ENCODE measurements at places on chromosomes 13 and 19. TPM values are rescaled to one million over a fixed set of nuclear protein-coding genes. Genes with fewer than 3 reads are reported as not detected.

- no peak for DNase-seq
Measured at GRCh38 chr19:9971166-9971897, 35.0 kb upstream of the OLFM2 start.

GRCh38 chr13:30615866-30616541 lies 1.7 kb upstream of the USPL1 start:
- DNase-seq = no peak

ZNF17 gene
- total RNA-seq = 10.5 TPM

DNA sequence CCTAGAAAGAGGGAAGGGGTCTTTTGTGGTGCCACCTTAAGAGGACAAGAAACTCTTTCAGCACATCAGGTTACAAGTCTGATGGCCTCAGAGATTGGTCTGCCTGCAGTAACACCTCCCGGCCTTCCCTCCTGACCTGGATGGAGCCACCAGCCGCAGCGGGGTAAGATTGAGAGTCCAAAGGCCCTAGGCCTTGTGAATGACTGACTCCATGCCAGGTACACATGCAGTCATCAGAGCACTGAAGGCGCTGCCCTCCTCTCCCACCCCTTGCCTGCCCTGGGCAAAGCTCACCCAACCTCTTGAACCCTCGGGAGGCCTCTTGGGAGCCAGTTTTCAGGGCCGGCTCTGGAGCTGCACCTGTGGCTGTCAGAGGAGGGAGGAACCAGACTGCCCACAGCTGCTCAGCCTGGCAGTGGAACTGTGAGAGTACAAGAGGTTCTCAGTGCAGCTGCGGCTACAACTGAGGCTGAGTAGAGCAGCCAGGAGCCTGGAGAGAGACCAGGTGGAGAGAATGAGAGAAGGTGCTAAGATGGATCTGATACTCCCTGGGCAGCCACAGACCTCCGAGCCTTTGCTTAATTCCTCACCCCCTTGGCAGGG lies 23.8 kb upstream of the C13orf42 start:
- no peak for DNase-seq

GRCh38 chr19:13060964-13061927 lies 41.4 kb downstream of the LYL1 start:
- peak; percentile 78 for DNase-seq

DNA sequence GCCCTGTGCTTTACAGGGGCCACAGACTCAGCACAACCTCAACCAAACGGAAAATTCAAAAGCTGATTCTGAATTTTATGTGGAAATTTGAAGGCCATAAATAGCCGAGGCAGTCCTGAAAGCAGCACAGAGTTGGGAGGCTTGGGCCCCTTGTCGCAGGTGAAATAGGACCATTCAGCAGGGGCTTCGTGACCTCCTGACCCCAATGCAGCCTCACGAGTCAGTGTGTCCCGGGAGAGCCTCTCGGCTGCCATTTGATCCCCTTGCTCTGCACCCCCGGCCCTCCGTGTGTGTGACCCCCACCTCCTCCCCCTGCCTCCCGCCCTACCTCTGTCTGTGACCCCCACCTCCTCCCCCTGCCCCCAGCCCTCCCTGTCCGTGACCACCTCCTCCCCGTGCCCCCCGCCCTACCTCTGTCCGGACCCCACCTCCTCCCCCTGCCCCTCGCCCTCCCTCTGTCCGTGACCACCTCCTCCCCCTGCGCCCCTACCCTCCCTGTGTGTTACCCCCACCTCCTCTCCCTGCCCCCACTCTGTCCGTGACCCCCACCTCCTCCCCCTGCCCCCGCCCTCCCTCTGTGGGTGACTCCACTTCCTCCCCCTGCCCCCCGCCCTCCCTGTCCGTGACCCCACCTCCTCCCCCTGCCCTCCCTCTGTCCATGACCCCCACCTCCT lies 41.7 kb upstream of the TFDP1 start:
- no peak for DNase-seq

CYP4F2 gene
- total RNA-seq = not detected

ZNF235 gene
- 3.8 TPM for total RNA-seq

DNA sequence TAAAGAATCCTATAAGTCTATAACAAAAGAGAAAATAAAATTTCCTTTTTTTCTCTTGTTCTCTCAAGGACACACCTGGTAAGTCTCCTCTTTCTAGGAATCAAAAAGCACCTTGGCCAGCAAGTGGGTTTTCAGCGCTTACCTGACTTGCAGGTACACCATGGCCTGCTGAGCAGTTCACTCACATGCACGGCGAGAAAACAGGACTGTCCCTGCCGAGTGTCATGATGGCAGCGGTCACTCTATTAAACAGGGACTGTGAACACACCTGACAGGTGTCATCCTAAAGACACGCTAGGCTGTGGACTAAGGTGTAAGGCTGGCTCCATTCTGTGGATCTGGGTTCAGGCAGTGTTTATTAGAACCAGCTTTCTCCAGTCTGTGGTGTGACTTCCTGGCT lies 170.2 kb downstream of the TEX29 start:
- DNase-seq = no peak

GRCh38 chr13:47869776-47870175 lies 131.3 kb downstream of the SUCLA2 start:
- DNase-seq = no peak

DNA sequence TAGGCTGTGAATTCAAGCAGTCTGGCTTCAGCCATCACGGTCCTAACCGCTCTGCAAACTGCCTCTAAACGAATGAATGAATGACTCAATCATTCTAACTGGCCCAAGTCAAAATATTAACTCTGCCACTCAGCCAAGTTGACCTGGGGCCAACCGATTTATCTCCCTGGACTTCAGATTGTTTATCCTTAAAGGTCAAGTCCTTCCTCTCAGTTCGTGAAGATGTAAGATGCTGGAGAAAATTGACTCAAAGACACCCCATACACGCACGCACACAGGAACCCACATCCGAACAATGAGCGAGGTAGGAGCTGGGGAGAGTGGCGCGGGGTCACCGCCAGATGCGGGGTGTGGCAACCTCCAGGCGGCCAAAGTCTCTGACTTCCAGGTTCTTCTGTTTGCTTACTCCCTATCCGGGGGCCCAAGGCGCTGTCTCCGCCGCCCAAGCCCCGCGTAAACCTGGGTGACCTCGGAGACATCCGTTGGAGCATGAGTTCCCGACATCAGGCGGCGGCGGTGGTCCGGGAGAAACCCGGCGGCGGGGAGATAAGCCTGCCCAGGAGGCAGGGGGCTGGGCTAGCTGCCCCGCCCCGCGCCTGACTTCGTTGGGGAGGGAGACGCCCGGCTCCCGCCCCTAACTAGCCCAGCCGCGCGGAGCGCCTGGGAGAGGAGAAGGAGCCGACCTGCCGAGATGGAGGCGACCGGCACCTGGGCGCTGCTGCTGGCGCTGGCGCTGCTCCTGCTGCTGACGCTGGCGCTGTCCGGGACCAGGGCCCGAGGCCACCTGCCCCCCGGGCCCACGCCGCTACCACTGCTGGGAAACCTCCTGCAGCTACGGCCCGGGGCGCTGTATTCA lies at the start of gene CYP2S1:
CYP2S1 (plus strand) TSS at position 646 of the 856 bp plus-strand sequence; CDS start at position 692, 46 bp downstream.
- peak; percentile 20 for DNase-seq

- no peak for DNase-seq
Measured at GRCh38 chr19:42553292-42554045, 25.2 kb upstream of the CEACAM1 start.

BRME1 gene
- total RNA-seq = 7.3 TPM

DNA sequence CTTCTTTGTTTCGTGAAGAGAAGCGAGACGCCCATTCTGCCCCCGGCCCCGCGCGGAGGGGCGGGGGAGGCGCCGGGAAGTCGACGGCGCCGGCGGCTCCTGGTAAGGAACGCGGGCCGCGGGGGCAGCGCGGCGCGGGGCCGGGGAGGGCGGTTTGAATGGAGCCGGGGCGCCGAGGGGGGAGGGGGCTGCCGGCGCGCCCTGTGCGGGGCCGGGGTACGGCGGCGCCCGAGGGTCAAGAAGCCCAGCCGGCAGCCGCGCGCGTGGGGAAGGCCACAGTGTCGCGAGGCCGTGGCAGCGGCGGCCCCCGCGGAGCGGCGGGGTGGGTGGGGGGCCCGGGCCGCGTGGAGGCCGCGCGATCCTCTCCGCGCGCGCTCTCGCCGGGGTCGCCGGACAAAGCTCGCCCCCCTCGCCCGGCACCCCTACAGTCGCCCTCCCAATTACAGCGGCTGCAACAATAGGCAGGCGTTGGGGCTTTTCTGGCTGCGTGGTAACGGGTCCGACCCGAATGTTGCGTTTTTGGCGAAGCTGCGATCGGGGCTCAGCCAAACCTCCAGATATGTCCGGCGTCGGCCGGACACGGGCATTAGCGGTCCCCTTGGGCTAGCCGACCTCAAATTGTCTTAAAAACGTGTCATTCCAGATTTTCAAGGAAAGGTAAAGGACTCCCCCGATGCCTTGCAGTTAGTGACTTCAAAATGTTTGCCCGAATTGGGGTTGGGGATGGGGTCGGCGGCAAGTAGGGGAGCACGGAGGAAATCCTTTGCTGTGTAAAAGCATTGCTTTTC lies 437 bp downstream of the SMARCA4 start:
- DNase-seq = no peak

GRCh38 chr13:61024046-61024445 lies 391.6 kb downstream of the PCDH20 start:
- DNase-seq = no peak

DNA sequence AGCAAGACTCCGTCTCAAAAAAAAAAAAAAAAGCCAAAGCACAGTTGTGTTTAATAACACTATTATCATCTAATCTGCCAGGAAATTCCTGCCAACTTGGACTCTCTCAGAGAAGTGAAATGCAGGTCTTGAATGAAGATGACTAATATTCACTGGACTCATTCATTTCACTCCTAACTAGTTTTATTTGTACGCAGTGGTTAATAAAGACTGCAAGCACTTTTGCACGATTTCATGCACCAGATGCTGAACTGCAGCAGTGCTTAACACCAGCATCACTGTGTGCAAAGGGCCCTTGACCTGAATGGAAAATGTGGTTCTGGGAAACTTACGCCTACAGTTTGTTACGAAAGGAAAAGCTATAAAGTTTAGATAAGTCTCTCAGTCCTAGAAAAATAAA lies 63.3 kb downstream of the DHRS12 start:
- no peak for DNase-seq

PSG1 gene
- total RNA-seq = not detected

DNA sequence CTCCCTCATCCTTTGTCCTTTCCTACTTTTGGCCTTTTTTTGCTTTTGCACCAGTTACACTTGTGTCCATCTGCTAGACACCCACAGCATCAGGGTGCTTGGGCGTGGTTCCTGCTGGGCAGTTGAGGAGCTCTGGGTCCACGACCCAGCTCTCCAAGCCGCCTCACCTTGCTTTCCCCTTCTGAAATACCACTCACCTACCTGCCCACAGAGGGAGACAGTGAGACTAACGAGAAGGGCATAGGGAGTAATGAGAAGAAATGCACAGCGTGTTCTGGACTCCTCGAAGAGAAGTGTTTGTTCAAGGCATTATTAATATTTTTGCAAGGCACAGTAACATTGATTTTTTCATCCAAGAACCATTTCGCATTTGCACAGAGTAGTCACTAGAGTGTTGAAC lies 92.9 kb downstream of the DNAJC15 start:
- no peak for DNase-seq

- DNase-seq = no peak
Measured at GRCh38 chr19:38442736-38443135, 9.2 kb downstream of the RYR1 start.

DNA sequence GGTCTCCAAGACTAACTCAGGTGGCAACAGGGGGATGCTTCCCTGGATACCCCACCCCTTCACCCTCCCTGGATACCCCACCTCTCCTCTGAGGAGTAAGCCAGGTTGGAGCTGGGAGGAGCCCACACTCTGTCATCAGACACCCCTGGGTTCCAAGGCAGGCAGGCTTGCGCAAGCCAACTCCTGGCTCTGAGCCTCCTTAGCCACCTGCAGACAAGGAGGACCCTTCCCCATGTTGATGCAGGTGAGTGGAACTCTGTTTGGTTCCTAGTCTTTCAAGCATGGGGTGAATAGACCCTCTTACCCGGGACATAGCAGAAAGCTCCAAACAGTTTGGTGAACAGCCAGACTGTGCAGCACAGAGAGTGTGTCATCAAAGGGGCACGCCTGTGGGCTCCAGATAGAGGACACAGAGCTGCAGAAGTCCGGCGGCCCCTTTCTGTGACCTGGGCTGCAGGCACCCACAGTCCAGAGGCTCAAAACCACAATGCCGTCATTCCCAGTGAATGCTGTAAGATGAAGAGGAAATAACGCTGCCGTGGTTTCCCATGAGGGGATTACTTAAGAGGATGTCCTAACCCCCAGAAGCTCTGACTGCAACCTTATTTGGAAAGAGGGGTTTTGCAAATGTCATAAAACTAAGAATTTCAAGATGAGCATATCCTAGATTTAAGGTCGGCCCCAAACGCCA lies 12.1 kb upstream of the HAS1 start:
- no peak for DNase-seq

EPSTI1 gene
- total RNA-seq = 21.5 TPM

SLC10A2 gene
- not detected for total RNA-seq

STOML3 gene
- total RNA-seq = not detected

PDCD2L gene
- 43.7 TPM for total RNA-seq

GRCh38 chr13:95349267-95349666 lies 48.0 kb upstream of the ABCC4 start:
- DNase-seq = no peak

TNNI3 gene
- 0.25 TPM for total RNA-seq

DNA sequence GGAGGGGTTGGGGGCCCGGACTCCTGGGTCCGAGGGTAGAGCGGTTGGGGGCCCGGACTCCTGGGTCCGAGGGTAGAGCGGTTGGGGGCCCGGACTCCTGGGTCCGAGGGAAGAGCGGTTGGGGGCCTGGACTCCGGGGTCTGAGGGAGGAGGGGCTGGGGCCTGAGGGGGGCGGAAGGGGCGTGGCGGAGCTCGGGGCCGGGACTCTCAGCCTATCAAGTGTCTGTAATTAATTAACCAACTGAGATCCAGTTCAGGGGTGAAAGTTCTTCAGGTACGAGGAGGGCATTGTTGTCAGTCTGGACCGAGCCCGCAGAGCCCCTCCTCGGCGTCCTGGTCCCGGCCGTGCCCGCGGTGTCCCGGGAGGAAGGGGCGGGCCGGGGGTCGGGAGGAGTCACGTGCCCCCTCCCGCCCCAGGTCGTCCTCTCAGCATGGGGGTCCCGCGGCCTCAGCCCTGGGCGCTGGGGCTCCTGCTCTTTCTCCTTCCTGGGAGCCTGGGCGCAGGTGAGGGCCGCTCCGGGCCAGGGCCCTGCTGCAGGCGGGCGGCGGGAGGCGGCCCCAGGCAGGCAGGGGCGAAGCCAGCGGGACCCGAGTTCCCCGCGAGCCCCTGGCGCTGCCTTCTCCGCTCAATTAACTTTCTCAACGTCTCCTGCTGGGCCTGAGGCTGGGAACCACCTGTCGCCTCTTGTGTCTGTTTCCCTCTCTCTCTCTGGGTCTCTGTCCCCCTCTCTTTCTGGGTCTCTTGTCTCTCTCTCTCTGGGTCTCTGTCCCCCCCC lies 697 bp downstream of the FCGRT start:
- DNase-seq = no peak

- DNase-seq = no peak
Measured at GRCh38 chr13:24147570-24147963, 13.0 kb upstream of the SPATA13 start.

GRCh38 chr19:46202872-46203860 lies 26.4 kb upstream of the IGFL1 start:
- DNase-seq = no peak

KCNC3 gene
- total RNA-seq = 0.64 TPM

TNFSF9 gene
- total RNA-seq = 2.5 TPM

SLC5A5 gene
- 1.7 TPM for total RNA-seq

GRCh38 chr13:36571444-36571843 lies 102.4 kb upstream of the SERTM1 start:
- no peak for DNase-seq

Measured in activated naive CD8-positive, alpha-beta T cell treated with anti-CD3 and anti-CD28 coated beads for 36 hours (primary cell).